Activated CD8-positive, alpha-beta memory T cell treated with anti-CD3 and anti-CD28 coated beads for 4 hours (primary cell): ENCODE measurements at places on chromosomes 2 and 18.

GRCh38 chr2:61233581-61233980, 71.6 kb downstream of the C2orf74 start:
- no peak for DNase-seq

DNA sequence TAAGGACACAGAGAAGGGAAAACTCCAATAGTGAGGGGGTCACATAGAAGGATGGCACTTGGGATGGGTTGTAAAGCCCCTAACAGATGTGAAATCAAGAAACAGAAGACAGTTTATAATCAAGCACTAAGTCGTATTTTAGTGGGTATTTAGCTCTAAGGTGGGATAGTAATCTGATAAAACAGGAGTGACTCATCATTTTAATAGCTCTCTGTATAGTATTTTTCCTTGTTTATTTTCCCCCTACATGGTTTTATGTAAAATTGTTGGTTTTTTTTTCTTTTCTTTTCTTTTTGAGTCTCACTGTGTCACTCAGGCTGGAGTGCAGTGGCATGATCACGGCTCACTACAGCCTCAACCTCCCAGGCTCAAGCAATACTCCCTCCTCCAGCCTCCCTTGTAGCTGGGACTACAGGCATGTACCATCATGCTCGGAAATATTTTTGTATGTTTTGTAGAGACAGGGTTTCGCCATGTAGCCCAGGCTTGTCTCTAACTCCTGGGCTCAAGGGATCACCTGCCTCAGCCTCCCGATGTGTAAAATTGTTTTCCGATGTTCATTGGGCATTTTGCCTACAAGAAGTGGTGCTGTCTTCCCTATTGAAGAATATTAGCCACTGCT, 142.6 kb upstream of the SERPINE2 start:
- DNase-seq, result no peak

GRCh38 chr18:63249771-63250170, 69.8 kb downstream of the BCL2 start:
- no peak for DNase-seq

DNA sequence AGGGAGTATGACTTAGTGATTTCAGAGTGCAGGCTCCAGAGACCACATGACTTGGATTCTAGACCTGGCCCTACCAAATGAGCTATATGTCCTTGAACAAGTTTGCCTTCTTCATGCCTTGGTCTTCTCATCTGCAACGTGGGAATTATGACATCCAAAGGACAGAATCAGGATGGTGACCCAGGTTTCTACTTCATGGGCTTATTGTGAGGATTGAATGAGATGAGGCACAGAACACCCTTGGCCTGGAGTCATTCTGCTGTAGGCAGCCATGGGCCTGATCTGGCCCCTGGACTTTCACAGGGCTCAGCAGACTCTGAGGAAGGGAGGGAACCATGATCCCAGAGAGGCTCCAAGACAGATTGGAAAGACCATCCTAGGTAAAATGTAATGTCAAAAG, 85.6 kb upstream of the HAAO start:
- DNase-seq, result no peak

DNA sequence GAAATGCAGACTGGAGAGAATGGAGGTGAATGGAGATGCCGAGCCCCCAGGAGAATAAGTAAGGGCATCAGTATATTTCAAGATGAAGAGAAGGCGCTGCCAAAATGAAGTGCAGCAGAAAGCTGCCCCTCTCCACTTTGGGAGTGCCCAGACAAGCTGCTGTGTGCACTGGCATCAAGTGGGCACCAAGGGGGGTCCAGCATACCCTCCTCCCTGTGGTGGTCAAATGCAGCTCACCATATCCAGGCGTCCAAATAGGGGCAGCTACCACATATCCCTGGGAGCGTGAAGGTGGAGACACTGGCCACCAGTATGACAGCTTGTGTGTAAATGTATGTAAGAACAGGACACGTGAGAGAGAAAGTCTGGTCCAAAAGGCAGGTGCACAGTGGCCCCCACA, 236.6 kb downstream of the KLHL29 start:
- DNase-seq, result no peak

- no peak for DNase-seq
Measured at GRCh38 chr2:201126308-201127151, 10.6 kb downstream of the CFLAR start.

- no peak for DNase-seq
Measured at GRCh38 chr18:73979742-73980141, 167.9 kb downstream of the FBXO15 start.

DNA sequence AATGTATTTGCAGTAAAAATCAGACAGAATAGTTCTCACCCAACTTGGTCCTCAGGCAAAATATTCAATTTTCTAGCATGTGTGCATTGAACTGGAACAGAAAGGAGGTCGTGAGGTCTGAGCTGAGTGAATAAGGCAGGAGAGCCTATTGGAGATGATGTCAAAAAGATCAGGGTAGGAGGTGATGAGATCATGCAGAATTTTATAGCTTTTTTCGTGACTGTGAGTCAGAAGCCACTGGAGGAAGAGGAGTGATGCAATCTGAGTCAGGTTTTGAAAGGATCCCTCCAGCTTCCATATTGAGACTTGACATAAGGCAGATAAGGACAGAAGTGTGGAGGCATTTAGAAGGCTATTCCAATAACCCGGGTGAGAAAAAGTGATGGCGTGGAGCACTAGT, 299.5 kb upstream of the SOX11 start:
- DNase-seq, result no peak

DNA sequence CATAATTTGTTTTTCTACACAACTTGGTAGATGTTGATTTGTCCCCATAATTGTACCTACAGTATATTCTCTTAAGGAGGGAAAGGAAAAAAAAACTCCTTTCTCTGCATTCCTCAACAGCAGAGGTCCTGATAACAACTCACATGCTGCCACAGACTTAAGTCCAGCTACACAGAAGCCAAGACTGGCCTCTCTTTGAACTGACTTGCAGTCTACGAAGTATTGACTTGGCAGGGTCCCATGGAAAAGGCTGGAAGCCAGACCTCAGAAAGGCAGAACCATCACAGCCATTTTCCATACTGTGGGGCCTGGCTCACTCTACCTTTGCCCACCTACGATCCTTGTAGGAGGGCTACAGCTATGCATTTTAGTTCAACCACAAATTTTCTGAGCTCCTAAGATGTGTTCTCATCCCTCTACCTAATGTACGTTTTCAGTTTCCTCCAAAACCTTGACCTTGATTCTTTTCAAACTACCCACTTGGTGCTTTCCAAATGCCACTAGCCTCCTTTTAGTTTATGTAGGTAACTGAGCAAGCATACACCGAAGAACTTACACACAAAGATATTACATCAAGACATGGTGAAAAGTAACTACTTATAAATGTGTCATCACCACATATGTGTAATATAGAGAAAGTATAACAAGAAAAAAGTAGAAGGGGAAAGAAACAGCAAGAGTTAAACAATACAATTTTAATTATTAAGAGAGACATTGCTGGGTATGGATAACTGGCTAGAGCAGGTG, 12.2 kb downstream of the LONRF2 start:
- no peak for DNase-seq
